ENCODE measurements at places on chromosomes 6 and 20.

DNA sequence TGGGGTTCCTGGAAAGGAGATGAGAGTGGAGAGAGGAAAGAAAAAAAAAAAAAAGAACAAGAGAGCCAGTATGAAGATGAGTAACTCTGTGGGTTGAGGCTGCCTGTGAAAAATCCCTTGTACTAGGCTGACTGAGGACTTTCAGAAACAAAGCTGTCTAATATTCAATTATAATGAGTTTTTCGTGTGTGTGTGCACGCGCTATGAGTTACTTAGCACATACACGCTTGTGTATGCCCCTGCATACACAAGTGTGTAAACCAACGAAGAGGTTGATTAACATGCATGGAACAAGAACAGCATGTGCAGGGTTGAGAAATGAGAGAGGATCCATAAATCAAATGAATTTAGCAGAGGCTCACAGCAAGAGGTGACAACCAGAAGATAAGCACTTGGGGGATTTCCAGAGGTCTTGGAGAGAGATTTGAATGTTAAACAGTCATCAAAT, 4.8 kb upstream of the RBPJL start:
- no peak for DNase-seq

DNA sequence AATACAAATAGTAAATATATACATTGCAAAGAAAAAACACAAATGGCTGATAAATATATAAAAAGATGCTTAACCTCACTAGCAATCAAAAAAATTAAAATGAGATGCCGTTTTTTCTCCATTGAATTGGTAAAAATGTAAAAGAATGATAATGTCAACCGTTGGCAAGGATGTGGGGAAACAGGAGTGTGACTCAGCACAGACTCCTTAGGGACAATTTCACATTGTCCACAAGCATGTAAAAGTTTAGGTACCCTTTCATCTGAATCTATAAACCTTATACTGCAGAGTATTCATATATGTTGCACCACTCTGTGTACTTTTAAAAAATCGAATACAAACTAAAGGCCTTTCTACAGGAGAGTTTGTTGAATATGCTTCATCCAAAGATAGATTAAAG, 143.1 kb upstream of the RREB1 start:
- no peak for DNase-seq

GRCh38 chr20:49272654-49273053, 5.2 kb downstream of the ZNFX1 start:
- DNase-seq: no peak

DNA sequence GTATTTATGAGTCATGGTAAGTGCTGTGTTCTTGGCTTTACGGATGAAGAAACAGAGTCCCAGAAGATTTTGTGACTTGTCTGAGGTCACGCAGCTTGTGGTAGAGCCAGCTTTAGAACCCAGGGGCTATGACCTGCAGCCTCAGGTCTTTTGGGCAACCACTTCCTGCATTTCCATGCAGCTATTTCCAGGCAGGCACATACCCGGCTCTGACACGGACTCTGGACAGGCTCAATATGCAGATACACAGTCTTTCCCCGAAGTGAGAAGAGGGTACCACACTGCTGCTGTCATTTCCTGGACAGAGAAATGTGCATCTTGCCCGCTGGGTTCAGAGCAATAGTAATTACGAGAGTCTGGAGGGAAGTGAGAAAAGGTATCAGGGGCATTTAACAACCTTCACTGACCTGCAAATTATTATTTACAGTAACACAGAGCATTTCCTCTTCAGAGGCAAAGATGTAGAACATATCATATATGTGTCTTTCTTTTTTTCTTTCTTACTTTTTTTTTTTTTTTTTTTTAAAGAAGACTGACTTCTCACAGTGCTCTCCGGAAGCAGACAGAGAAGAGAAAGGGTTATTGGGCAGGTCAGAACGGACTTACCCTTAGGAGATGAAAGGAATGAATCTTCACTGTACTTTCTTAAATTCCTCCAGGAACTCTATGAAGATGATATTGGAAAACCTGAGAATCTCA, 185.1 kb downstream of the CLIC5 start:
- no peak for DNase-seq

DNA sequence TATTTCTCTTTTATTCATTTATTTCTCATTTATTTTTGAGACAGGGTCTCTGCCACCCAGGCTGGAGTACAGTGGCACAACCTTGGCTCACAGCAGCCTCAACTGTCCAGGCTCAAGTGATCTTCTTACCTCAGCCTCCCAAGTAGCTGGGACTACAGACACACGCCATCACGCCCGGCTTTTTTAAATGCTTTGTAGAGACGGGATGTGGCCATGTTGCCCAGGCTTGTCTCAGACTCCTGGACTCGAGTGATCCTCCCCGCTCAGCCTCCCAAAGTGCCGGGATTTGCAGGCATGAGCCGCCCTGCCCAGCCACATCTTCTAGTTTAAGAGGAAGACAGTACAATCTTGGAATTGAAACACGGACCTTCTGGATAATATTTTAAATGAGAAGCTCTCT, 21.6 kb upstream of the FOXF2 start:
- no peak for DNase-seq

GRCh38 chr6:47083586-47084047, 41.5 kb upstream of the ADGRF1 start:
- peak; percentile 49 for DNase-seq

- DNase-seq: peak; percentile 64
Measured at GRCh38 chr6:35216851-35217811, 3.4 kb downstream of the SCUBE3 start.

- no peak for DNase-seq
Measured at GRCh38 chr20:14583413-14583812, 246.0 kb upstream of the FLRT3 start.

GRCh38 chr6:122289762-122290539, 109.5 kb upstream of the HSF2 start:
- DNase-seq: peak; percentile 10

DNA sequence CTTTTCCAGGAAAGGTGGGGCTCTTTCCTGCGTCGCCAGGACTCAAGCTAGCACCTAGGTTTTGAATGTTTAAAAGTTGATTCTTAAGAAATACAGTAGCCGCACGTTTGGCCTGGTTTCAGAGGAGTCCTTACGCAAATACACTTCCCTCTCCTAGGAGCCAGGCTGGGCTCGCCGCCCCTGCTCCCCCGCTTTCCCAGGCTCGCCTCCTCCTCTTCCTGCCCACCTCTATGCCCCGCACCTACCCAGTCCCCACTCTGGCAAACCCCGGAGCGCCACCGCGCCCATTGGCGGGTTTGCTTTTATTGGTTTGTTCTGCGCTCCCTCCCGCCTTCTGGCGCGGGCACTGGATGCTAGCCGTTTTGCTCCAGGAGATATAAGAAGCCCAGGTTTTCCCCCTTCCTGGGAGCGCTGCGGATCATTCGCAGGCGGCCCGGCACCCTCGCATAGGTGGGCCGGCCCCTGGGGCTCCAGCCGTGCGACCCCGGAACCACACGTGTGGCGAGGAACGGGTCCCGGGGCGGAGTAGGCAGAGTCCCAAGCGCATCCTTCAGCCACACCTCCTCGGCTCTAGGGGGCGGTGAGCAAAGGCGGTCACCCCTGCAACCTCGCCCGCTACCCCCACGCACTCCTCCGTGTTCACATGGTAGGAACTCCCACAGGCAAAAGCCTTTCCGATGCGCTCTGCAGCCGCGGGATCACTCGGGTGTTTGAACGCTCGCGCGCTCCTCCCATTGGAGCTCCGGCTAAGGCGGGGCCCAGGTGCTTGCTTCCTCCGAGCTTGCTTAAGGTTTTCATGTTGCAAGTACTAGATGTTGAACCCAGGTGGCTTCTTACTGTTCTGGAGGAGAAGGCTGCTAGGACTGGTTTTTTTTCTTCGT, 119.0 kb downstream of the RTN4IP1 start:
- DNase-seq: peak; percentile 59

- peak; percentile 82 for DNase-seq
Measured at GRCh38 chr20:45343532-45344167, 4.6 kb downstream of the SDC4 start.

GRCh38 chr20:22574545-22575086, 9.8 kb downstream of the FOXA2 start:
- DNase-seq: no peak

DNA sequence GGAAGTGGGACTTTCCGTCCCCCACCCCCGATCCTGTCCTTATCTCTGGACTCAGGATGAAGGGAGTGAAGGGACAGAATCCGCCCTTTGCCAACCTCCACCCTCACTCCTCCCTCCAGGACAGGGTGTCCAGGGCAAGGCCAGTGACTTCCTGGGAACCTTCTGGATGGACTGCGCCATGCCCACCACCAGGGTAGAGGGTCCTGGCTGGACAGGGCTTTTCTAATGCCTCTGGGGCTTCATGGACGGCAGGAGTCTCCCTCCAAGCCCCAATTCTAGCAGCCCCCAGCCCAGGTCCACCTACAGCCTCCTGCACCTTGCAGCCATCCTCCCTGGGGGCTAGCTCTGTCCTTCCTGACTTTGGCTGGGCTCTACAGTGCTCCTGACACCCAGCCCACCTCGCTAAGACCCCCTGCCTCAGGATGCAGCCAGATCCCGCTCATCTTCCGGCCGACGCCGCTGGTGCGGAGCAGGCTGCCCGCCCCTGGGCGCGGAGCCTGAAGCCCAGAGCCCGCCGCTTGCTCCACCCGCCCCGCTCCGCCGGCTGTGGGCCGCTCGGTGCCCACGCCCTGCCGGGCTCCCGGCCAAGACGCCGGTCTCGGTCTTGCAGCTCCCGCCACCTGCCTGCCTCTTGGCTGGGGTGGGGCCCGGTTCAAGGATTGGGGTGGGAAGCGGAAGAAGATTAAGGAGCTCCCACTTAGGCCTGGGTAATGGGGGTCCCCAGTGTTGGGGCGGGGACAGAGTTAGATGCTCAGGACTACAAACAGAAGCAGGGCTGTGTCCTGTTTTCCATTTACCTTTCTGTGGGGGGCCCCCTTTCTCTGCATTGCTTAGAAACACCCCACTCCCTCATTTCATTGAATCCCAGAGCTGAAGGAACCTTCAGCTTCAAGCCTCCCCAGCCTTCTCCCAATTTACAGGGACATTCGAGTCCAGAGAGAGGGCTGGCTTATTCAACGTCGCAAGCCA, 72.8 kb downstream of the MDGA1 start:
- DNase-seq: peak; percentile 19

GRCh38 chr6:106253731-106254130, 71.8 kb downstream of the ATG5 start:
- no peak for DNase-seq

GRCh38 chr6:98769546-98769945, 64.8 kb upstream of the POU3F2 start:
- DNase-seq: peak; percentile 59

DNA sequence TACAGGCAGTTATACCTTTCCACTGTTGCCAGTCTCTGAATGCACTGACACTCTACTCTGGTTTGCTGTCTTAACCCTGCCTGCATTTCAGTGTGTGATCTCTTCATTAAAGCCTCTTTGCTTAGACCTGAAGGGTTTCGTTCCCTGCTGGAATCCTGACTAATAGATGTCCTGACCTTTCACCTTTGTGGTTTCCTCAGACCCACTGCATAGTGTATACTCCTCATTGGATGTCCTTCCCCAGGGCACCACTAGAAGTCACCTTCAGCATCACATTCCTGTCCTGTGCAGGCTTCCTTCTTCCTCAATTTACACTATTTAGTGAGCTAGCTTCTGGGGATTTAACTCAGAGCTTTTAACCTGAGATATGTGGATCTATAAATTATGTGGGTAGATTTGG, 120.6 kb downstream of the RCAN2 start:
- DNase-seq: no peak
